ENCODE measurements at places on chromosomes 7 and 10.

- DNase-seq: no peak
Observed at GRCh38 chr7:130359276-130359857, 14.8 kb downstream of the CPA5 start.

DNA sequence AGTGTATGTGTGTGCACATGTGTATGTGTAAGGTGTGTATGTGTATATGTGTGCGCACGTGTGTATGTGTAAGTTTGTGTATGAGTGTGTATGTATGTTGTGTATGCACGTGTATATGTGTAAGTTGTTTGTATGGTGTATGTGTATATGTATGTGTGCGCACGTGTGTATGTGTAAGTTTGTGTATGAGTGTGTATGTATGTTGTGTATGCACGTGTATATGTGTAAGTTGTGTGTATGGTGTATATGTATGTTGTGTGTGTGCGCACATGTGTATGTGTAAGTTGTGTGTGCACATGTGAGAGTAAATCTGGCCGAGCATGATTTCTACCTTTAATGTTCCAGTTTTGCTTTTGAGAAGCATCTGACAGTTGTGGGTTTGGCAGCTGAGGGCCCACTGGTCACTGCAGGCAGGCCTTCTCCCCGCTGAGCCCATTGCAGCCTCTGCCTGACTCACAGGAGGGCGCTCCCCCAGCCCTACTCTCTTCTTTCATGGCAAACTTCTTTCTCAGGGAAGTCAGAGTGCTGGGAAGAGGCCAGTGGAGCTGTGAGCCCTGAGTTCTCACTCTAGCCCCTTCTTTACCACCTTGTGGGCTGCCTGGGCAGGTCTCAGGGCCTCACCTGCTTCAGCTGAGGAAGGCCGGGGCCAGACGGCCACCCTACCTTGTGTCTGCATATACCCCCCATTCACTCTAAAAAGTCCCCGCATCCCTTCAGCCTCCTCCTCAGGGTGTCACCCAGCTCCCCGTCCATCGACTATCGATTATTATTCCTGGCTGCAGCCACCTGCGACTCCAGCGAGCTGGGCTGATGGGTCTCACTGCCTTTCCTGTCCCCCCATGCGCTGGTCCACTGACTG, 11.2 kb downstream of the WDR86 start:
- no peak for DNase-seq

GRCh38 chr10:112584276-112584675, 137.3 kb downstream of the VTI1A start:
- no peak for DNase-seq

DNA sequence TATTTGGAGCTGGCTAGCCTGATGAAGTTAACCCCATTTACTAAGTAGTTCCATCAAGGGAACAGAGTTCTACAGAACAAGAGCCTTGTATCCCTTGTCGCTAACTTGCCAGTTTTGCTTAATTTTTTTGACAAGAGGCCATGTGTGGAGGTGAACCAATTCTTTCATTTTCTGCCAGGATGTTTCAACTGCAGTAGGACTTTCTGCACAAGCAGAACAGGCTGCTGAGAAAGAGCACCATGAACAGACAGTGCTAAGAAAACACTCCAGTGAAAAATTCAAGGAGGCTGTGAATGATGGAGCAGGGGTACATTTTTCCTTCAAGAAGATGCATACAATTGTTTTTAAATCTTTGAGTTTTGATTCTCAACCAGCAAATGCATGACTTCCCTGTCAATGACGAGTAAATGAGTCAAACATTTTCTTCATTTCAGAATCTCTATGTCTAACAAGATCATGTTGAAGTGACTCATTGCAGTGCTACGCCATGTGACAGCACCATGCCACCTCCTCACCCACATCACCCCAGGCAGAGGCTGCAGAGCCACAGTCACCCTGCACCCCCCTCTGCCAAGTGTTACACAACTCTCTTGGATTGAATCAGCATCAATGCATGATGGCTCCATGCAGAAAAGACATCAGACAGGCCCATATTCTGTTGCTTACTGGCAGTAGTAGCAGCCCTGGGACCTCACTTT, 193.1 kb downstream of the COBL start:
- peak; percentile 38 for DNase-seq

- DNase-seq: no peak
Observed at GRCh38 chr7:125383324-125383723, 453.7 kb upstream of the POT1 start.

- DNase-seq: no peak
Observed at GRCh38 chr10:74425456-74426001, 274.5 kb downstream of the ADK start.

GRCh38 chr7:22121702-22122474, 176.2 kb upstream of the CDCA7L start:
- DNase-seq: no peak

- no peak for DNase-seq
Observed at GRCh38 chr7:137790828-137791227, 55.9 kb downstream of the DGKI start.

DNA sequence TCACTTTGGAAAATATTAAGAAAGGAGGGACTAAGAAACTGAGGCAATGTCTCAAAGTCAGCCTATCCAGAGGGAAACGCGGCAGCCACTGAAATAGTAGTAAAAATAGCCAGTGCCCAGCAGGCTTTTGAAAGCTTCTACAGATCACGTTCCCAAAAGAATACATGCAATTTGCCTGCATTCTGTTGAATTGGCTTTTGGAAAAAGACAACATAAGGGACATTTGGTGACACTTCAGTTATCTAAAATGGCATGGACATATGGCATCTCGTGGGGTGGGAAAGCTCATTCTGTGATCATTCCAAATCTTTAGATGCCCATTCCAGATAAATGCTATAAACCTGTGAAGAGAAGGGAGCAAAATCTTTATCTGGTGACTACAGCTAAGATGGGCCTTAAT, 82.8 kb upstream of the PDE1C start:
- no peak for DNase-seq

- no peak for DNase-seq
Observed at GRCh38 chr10:75018251-75018650, 93.2 kb upstream of the SAMD8 start.

DNA sequence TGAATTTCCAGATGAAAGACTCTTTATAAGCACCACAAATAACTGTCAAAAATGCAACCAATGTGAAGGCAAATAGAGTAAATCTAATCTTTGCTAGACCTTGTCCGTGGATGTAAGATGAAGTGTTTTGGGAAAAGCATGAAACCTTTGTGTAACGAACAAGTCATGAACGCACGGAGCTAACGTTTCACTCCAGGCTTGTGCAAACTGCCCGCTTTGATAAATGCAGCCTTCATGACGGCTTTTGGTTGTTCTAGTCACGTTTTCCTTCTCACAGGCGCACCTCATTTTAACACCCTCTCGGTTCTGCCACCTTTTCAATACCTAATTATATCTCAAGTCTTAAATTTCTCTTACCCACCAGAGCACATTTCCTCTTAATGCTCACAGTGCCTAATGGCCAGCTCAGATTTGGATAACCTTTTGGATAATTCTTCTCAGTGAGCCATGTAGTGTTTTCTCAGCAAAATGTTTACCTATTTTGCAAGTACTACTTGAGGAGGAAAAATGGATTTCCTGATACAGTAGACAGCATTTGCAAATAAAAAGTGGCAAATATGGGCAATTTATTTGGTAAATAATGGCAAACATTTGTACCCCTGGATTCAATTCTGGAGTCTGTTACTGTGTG, 63.2 kb downstream of the HECW1 start:
- DNase-seq: no peak

All from AG04450 (cell line).